Fibroblast of skin of back (primary cell): ENCODE measurements at places on chromosomes 7 and 10.

- DNase-seq: no peak
Measured at GRCh38 chr7:128713794-128714193, 25.4 kb upstream of the CALU start.

DNA sequence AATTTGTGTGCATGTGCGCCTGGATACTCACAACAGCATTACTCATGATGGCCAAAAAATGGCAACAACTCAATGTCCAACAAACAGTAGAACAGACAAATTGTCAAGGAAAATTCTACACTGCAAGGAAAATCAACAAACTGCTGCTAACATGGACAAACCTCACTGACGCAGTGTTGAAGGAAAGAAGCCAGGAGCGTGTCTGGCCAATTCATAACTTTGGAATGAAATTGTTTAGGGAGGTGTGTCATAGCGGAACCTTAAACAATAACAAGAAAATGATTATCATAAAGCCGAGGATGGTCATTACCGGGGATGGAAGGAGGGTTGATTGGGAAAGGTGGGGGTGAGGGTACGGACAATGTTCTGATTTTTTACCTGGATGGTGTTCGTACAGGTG lies 29.1 kb downstream of the ALOX5 start:
- DNase-seq: no peak

DNA sequence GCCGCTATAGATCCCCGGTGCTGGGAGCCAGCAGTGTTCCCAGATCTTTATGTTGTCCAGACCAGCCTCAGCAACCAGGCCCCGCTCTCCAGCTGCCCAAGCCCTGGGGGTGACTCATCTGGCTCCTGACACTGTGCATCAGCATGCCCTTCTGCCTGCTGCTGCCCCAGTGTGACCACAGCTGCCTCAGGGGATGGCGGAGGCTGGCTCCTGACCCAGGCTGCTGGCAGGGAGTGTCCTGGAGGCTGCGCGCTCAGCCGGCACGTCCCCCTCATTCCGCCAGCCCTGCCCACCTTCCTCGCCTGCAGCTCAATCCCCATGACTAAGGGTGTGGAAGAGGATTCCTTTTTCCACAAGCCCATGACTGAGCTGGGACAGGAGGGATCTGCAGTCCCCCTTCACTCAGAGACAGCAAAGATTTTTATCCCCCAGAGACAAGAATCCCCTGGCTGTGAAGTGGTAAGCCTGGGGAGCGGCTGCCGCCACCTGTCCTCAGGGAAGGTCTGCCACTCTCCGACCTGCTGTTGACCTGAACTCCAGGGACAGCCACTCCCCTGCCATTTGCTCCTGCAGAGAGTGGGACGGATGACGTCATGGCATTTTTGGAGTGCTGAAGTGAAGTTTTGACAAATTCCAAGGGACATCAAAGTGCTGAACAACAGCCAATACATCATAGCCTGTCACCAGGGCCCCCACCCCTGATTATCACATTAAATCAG lies 182.8 kb upstream of the BMPER start:
- peak; percentile 90 for DNase-seq

- DNase-seq: no peak
Measured at GRCh38 chr7:137480401-137480800, 136.9 kb upstream of the PTN start.

DNA sequence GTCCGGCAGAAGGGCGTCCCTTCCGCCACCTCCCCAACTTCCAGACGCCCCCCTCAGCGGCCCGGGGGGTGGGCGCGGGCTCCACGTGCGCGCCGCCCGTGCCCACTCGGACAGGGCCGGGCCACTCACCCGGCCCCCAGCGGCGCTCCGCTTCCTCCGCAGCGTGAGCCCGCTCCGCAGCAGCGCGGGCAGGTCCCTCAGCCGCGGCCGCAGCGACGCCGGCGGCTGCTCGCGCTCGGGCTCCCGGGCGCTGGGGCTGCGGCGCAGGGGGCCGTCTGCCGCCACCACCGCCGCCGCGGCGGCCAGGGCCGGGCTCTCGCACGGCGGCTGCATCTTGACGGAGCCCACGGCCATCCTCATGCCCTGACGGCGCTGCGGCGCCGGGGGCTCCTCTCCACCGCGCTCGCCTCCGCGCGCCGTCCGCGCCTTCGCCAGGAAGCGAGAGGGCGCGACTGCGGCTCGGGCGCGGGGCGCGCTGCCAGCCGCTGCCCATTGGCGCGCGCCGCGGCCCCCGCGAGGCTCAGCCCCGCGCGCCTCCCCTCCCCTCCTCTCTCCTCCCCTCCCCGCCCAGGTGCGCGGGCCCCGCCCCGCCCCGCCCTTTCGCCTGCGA lies at the start of gene RAPGEF5:
TSS of gene RAPGEF5 (minus strand) at position 454 of the 610 bp plus-strand sequence. CDS start at position 360, 94 bp downstream.
- peak; percentile 6 for DNase-seq
